Fibroblast of mammary gland (primary cell): ENCODE measurements at places on chromosomes 16 and 17.

DNA sequence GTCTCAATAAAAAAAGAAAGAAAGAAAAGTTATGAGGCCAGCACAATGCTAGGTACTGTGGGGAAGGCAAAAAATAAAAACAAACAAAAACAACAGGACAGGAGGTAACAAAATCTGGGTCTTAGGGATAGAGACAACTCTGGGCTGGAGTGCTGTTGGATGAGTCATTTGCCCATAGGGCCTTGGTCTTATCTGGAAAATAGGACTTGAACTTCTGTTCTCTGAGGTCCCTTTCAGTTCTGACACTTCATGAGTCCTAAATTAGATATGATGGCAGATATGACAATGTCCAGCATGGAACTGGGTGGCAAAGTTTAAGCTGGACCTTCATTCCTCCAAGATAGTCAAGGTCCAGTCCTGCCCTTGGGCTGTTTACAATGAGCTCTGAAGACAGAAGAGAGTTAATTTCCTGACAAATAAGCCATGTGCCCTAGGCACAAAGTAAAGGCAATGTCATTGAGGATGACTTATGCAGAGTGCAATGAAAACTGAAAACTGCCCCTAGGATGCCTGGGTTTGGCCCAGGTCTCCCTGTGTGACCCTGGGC, 8.9 kb upstream of the HDAC5 start:
- DNase-seq: no peak

GRCh38 chr17:72336026-72336803, 215.4 kb downstream of the SOX9 start:
- DNase-seq: no peak

DNA sequence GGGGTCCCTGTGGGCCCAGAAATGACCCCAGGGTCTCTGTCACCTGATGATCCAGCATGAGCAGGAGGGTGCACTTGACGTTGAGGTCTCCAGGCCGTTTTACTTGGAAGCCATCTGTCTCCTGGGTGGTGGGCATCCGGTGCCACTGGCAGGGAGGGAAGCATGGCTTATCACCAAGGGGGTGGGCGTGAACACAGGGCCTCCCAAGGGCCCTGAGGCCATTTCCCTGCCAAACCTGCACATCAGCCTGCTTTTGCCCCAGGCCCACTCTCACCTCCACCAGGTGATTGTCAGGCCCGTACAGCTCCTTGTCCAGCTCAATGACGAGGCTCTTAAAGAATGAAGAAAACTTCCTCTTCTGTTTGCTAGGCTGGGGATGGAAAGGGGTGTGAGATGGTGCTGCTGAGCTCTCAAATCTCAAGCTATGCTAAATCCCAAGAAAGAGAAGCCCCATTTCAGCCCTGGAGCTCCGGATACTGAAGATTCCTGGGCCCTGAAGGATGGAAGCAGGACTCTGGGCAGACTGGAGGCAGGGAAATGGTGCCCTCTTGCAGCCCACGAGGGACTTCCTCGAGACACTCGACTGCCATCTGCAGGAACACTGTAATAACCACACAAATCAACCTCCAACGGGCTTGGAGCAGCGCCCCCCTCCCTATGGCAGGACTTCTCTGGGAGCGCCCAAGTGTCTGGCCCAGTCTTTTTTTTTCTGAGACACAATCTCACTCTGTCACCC, 7.1 kb upstream of the FTSJ3 start:
- peak; percentile 87 for DNase-seq

- DNase-seq: no peak
Measured at GRCh38 chr16:563072-563644, 3.0 kb downstream of the PRR35 start.

DNA sequence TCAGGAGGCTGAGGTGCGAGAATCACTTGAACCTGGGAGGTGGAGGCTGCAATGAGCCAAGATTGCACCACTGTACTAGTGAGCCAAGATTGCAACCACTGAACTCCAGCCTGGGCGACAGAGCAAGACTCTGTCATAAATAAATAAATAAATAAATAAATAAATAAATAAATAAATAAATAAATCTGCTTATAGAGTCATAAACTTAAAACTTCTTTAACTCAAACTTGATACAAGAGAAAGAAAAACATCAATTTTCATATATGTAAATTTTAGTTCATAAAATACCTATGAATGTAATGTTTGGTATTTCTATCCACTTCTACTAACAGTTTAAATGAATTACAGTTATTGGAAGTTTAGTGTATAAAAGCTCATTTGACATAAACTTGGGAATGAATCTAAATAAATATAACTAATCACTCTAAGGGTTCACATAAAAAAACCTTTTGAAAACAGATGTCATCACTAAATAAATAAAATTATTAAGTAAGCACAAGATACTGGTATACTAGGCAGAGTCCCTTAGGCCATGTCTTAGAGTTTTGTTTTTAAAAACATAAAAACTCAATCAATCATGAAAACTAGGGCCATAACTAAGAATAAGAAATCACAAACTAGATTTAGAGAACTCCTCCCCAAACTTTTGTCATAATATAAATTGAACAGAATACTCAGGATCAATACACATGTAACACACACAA, 54.1 kb downstream of the SMURF2 start:
- DNase-seq: peak; percentile 34

DNA sequence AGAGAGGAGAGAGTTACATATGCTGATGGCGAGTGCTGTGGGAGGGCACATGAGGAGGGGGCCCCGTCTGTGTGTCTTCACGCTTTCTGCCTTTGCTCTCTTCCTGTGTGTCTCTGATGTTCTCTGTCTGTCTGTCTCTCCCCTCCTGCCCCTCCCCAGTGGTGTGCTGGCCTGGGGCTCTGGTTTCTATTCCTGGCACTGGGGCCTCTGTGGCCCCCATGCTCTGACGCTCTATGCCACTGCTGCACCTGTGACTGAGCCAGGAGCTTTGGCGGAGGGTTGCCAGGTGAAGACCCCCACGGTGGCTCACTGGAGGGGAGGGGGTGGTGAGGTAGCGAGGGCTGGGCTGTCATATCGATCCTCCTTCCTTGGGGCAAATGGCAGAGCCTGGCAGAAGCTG, 24.6 kb upstream of the BRD7 start:
- no peak for DNase-seq

- DNase-seq: peak; percentile 69
Measured at GRCh38 chr16:30112197-30113030, 923 bp downstream of the GDPD3 start.

- DNase-seq: no peak
Measured at GRCh38 chr17:39045948-39046679, 78.9 kb upstream of the FBXO47 start.

DNA sequence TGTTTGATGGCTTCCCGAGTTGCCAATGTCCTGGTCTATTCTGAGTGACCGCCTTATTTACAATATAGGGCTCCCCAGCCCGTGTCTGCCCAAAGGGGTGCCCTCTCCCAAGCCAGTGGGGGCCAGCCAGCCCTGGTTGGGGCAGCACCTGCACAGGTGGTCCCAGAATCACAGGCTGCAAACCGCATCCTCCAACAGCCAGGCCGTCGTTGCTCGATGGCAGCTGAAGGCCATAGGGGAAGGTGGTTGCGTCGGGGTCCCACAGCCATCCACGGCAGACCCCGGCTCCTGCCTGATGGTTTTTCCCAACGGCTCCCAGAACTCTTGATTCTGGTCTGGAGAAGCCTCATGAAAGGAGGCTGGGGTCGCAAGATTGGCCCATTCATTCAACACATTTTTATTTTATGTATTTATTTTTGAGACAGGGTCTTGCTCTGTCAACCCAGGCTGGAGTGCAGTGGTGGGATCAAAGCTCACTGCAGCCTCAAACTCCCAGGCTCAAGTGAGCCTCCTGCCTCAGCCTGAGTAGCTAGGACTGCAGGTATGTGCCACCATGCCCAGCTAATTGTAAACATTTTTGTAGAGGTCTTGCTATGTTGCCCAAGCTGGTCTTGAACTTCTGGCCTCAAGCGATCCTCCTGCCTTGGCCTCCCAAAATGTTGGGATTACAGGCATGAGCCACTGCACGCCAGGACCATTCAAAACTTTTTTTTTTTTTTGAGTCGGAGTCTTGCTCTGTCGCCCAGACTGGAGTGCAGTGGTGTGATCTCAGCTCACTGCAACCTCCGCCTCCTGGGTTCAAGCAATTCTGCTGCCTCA, 79.0 kb upstream of the TOB1 start:
- no peak for DNase-seq

GRCh38 chr17:4747847-4748246, 8.1 kb upstream of the CXCL16 start:
- DNase-seq: no peak

DNA sequence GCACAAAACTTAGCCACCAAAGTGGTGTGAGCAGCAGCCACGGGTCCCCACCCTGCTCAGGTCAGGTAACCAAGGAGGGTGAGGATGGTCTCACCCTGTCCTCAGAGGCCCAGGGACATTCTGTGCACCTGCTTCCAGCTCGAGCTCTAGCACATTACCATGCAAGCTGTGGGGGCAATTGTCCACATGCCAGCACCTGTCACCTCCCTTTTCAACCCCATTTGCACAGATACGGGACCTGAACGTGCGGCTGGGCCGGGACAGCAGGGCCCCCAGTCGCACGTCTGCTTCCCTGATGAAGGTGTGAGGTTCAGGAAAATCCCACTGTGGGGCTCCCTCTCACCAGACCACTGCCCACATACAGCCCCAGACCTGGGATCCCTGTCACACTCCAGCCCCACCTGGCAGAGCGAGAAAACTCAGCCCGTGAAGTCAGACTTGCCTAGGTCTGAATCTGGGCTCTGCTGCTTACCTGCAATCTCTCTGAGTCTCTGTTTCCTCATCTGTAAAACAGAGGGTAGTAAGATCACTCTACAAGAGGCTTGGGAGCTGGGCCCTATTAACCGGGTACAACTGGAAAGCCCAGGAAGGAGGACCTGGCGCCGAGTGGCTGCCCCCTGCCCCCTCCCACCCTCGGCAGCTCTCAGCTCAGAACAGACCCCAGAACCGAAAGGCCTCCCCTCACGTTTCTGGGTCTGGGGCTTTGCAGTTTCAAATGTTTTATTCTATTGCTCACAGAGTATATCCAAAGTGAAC, 7.9 kb downstream of the WFIKKN2 start:
- no peak for DNase-seq

DNA sequence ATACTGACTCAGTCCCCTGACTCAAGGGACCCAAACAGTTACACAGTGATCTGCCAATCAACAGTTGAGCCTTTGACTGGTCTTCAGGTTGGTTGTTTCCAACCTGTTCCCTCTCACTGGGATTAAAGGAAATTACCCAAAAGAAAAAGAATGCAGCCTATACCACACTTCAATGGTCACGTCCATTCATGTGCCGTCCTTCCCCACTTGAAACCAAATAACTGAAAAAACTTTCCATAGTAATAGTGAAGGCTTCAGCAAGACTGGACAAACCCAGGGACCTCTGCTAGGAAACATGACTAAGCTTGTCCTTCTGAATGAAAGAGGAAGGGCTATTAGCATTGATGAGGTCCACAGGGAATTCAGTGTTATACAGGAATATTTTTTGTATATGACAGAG, 30.6 kb downstream of the MRPS23 start:
- no peak for DNase-seq

- DNase-seq: no peak
Measured at GRCh38 chr16:57530522-57531252, 5.7 kb downstream of the CCDC102A start.

- no peak for DNase-seq
Measured at GRCh38 chr17:30296499-30297080, 4.8 kb upstream of the BLMH start.

DNA sequence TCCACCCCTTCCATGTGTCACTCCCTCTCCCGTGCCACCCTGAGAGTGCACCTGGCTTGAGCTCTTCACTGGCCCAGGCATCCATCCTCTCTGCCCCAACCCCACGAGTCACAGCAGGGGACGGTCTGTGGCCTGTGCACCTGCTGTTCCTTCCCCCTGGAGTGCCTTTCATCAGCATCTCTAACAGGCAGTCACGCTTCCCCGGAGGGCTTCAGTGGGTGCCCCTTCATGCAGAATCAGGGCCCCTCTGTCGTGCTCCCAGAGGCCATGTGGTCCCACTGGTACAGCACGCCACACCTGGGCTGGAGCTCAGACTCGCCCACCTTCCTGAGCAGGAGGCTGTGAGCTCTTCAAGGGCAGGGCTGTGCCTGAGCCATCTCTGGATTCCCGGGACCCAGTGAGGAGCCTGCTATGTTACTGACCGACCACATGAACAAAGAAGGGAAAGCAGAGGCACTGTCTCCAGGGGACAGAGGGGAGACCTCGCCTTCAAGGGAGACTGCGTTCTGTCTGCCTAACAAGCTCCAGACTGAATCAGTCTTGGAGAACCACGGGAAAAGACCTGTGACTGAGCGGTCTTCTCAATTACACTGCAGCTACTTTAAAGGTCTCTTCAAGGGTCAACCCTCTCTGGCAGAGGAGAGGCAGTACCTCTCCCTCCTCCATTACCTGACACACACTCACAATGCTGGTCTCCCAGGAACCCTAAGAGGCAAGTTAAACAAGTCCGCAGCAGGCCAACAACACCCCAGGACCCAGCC, 78.8 kb upstream of the DOC2B start:
- no peak for DNase-seq

DNA sequence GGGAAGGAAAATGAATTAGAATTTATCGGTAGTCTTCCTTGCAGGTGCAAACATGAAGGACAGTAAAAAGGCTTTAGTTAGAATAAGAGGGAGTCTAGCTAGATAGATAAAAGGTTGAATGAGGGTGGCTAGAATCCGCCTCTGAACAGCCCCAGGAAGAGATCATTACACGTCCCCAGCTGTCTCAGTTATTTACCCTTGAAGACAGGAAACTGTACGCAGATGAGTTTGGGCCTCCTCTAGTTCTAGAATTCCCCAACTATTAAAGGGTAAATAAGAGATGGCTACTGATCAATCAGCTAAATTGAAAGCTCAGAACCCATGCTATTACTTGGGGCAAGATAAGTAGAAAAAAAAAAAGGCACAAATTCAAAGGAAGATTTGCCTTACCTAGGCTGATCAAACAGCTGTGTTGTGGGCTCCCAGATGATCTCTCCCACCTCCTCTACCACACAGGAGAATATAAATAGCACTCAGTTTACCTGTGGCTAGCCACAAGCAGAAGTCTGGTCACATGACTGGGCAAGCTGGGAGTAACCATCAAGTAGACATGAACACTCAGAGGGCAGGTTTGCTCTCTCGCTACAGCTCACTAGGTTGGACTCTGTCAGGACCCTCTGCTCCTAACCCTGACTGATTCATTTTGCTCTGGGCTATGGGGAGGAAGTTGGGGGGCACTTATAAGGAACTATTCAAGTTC, 17.0 kb downstream of the FAM117A start:
- no peak for DNase-seq

- DNase-seq: peak; percentile 67
Measured at GRCh38 chr17:2188971-2189630, 114.5 kb downstream of the SMG6 start.

GRCh38 chr17:57985675-57985974, 2.4 kb downstream of the VEZF1 start:
- peak; percentile 59 for DNase-seq

- DNase-seq: no peak
Measured at GRCh38 chr16:73166947-73167550, 119.1 kb upstream of the ZFHX3 start.
